HT-29 (cell line): ENCODE measurements at places on chromosomes 5 and 9.

DNA sequence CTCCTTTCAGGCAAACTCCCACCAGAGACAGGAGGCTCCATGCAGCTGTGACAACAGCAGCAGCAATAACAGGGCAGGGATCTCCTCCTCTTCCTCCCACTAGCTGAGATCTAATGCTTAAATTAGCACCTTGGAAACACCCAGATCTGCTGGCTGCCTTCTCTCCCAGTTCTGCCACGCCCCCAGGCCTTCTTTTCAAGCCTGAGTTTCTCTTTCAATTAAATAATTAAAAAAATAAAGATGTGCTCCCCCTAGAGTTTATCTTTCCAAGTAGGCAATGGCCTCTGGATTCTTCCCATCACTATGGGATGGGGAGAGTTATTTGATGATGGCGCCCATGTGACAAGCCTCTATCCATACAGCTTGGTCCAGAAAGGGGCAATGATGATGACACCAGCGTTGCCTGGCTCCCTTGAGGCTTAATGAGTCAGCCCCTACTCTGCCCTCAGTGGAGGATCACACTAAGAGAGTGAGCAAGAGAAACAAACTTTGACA lies 3.8 kb downstream of the FAM219A start:
- peak; percentile 17 for DNase-seq

DNA sequence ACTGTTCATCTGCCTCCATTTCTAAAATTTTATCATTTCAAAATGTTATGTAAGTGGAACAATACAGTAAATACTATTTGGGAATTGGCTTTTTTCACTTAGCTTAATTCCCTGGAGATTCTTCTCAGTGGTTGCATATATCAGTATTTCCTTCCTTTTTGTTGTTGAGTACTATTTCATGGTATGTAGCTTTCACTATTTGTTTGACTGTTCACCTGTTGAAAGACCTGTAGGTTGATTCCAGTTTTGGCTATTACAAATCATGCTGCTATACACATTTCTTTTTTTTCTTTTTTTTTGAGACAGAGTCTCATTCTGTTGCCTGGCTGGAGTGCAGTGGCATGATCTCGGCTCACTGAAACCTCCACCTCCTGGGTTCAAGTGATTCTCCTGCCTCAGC lies 33.0 kb upstream of the PWWP2A start:
- no peak for DNase-seq

GRCh38 chr5:115471345-115472063 lies 73.1 kb downstream of the FEM1C start:
- DNase-seq = no peak

GRCh38 chr5:76251656-76252055 lies 151.4 kb upstream of the IQGAP2 start:
- DNase-seq = no peak

- peak; percentile 57 for DNase-seq
These were observed 473 bp downstream of the ZBTB34 start for GRCh38 chr9:126860757-126861466.

DNA sequence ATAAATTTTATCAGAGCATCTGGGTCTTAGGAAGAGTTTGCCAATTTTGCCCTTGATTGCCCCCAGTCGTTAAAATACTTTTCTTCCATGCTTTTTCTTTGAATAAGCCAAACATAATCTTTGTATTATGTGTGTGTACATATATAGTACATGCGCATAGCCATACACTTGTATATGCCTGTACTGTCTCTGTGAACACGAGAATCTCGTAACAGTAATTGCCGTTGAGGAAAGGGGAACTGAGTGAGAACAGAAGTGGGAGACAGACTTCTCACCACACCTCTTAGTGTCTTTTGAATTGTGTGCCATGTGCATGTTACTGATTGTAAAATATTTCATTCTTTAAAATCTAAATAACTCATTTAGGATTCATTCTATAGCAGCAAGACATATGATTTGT lies 79.6 kb upstream of the GRHPR start:
- no peak for DNase-seq

DNA sequence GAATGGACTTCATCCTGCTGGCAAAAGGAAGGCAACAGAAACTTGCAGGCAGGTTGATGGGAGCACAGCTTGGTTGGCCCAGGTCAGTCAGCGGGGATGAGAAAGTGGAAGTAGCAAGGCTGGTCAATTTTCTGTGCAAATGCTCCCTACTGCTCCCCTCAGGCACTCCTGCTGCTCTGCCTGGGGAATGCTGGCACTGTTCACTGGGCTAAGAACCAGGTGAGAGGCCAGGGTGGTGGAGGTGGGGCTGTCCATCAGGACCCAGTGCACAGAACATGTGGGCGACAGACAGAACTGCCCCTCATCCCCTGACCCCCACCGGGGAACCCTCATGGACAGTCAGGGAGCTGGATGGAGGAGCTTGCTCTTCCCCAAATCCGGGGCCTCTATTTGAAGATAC lies 593.1 kb downstream of the IRX1 start:
- DNase-seq = peak; percentile 16

GRCh38 chr9:36848946-36849345 lies 185.1 kb downstream of the PAX5 start:
- DNase-seq = no peak

GRCh38 chr9:133773889-133774655 lies 35.9 kb upstream of the SARDH start:
- no peak for DNase-seq

GRCh38 chr5:62283005-62283404 lies 23.0 kb upstream of the KIF2A start:
- DNase-seq = no peak

DNA sequence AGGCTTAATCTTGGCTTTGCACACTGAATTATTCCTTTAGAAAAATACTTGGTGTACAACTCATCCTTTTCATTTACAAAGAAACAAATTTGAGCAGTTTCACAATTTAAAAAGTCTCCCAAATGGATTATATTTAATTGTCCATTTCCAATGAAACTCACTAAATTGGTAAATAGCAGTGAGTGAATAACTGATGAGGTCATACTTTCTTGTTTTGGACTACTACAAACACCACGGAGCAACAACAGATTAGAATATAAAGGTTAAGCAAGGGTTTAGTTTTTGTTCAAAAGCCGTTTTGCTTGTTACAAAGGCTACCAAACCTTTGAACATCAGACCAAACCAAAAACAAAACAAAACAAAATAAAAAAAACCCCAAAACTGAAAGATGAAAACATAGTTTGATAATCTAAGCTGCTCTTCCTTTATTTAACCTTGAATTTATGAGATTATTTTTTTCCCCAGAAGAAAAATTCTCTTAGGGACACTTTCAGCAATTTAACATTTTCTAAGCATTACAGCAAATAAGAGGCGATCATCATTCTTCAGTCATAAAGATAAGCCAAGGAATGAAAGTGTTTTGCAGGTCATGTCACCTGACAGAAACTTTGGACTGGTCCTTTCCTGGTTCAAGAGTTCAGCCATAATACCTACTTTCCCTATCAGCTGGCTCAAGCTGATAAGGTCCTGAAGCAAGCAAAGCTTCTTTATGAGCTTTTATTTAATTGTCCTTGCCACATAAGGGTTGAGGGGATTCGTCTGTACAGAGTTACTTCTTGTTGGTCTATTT lies 99.7 kb upstream of the CDKN2B start:
- DNase-seq = peak; percentile 45

- DNase-seq = no peak
These were observed 120.2 kb downstream of the TENT4A start for GRCh38 chr5:6833406-6833805.

GRCh38 chr9:86575137-86575536 lies 220.9 kb upstream of the TUT7 start:
- DNase-seq = no peak

GRCh38 chr5:3694819-3695218 lies 99.2 kb downstream of the IRX1 start:
- no peak for DNase-seq

GRCh38 chr5:9523090-9523823 lies 22.6 kb downstream of the SEMA5A start:
- DNase-seq = no peak

- no peak for DNase-seq
These were observed 291.4 kb downstream of the ARHGEF28 start for GRCh38 chr5:73917433-73917832.

GRCh38 chr9:112110094-112110776 lies 64.9 kb downstream of the SUSD1 start:
- no peak for DNase-seq

GRCh38 chr9:35415402-35416097 lies 74.4 kb upstream of the RUSC2 start:
- peak; percentile 36 for DNase-seq

GRCh38 chr9:75161116-75161857 lies 73.0 kb downstream of the OSTF1 start:
- no peak for DNase-seq

DNA sequence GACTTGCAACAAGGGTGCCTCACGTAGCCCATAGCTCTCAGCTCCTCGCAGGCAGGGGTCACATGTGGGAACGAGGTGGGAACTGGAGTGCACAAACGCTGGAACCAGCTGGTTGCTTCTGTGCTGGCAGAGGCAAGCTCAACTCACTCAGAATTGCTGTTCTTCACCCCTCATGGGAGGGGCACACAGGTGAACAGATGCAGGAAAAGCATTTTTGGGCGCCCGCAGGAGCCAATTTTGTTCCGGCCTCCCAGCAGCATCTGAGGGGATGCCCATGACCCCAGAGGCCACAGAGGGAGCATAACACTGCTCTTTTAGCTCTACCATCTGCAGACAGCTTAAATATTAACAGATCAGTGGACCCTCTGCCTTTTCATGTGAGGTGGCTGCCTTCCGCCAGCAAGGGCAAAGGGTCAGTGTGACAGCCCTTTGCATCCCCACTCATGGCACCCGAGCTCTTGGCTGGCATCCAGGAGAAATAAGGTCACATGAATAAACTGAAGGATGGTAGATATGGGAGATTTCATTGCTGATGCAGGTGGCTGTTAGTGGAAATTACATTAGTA lies 196.2 kb downstream of the SLCO4C1 start:
- no peak for DNase-seq

GRCh38 chr9:90834828-90835595 lies 33.4 kb downstream of the SYK start:
- DNase-seq = no peak

DNA sequence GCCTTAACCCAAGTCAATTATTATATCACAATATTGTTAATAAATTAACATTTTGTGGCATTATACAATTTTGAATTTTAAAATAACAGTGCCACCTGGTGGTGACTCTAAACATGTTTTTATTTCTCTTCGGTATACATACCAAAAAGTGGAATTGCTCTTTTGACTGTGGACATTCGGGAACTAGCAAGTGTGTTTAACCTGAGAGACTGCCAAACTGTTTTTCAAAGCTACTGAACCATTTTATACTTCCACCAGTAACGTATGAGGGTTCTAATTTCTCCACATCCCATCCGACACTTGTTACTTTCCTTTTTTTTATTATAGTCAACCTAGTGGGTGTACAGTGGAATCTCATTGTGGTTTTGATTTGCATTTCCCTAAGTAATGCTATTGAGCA lies 18.3 kb upstream of the HSDL2 start:
- DNase-seq = peak; percentile 77

- DNase-seq = no peak
These were observed 42.8 kb downstream of the RAPGEF1 start for GRCh38 chr9:131697097-131697496.

DNA sequence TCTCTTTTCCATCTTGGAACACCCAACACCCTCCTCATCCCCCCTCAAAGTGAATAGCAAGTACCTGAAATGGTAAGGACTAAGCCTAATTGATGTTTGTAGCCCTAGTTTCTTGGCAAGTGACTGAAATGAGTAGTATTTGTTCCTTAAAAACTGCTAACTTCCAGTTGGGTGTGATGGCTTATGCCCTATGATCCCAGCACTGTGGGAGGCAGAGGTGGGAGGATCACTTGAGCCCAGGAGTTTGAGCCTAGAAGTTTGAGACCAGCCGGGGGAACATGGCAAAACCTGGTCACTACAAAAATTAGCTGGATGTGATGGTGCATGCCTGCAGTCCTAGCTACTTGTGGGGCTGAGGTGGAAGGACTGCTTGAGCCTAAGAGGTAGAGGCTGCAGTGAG lies 44.1 kb downstream of the ZFR start:
- DNase-seq = no peak

DNA sequence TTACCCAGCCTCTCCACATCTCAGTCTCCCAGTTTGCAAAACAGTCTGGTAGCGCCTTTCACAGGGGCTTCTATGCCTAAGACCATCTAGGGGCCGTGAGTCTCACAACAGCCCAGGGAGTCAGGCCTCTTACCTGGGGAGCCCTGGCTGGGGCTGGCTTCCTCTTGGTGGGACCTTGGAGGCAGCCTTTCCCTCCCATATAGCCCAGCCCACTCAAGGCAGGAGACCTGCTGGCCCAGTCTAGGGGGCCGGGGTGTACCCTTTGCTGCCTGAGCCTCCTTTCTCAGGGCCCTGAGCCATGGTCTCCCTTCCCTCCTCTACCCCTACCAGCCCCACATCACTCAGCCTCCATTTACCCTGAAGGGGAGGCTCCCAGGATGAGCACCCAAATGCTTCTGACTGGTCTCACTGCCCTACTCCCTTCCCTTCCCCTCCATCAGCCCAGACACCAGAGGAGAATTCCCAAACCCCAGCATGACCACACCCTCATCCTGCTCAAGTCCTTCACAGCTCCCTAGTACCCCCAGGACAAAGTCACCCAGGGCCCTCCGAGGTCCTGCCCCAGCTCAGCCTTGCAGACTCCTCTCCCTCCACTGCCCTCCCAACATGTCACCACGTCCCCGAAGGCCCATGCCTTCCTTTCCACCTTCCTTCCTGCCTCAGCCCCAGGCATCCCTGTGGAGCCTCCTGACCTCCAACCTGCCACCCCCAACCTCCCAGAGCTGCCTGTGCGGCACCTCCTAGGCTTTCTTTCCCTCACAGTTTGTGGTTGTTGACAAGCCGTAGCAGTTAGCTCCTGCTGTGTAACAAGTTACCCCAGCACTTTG lies 55.3 kb downstream of the BARX1 start:
- no peak for DNase-seq

- DNase-seq = no peak
These were observed 72.5 kb downstream of the SPIN1 start for GRCh38 chr9:88460587-88461332.

- no peak for DNase-seq
These were observed 211.1 kb downstream of the EFNA5 start for GRCh38 chr5:107459605-107460004.

DNA sequence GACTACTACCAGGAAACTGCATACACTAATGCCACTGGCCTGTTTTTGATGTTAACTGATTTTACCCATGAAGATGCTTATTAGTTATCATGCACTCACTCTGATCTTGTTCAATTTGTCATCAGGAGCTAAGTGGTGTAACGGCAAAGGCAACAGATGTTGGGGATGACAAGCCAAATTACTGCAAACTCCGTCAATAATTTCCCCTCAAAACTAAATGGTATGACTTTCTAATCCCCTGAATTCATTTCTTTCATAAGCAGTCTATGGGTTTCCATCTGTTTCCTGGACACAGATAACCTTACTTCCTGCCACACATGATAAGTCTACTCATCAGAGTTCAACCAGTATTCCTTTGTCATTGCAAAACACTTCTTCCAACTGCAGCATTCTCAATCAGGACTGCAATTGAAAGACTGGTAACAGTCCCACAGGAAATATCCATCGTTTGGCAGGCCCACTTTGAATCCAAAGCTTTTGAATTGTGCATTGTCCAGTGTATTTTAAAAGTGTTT lies 96.2 kb upstream of the SMC2 start:
- DNase-seq = no peak

- DNase-seq = no peak
These were observed 28.9 kb upstream of the GRAMD2B start for GRCh38 chr5:126394211-126394788.
